ENCODE measurements at places on chromosomes 12 and 14. TPM values are rescaled to one million over a fixed set of nuclear protein-coding genes. Genes with fewer than 3 reads are reported as not detected.

The CCDC175 gene
- total RNA-seq: not detected

The CORO1C gene
- total RNA-seq: 55.8 TPM

The RAD9B gene
- total RNA-seq: 0.91 TPM

The PTGER2 gene
- 0.47 TPM for total RNA-seq

The LMO3 gene
- 0.35 TPM for total RNA-seq

The ATXN7L3B gene
- 25.7 TPM for total RNA-seq

The LMNTD1 gene
- not detected for total RNA-seq

The TESPA1 gene
- 1.2 TPM for total RNA-seq

The EFS gene
- 1.6 TPM for total RNA-seq

The SLC10A1 gene
- not detected for total RNA-seq

The HDAC7 gene
- total RNA-seq: 50.7 TPM

The FOXA1 gene
- total RNA-seq: not detected

The OR6C1 gene
- not detected for total RNA-seq

The CCDC177 gene
- not detected for total RNA-seq

The CMA1 gene
- total RNA-seq: 0.34 TPM

The MYF5 gene
- not detected for total RNA-seq

The CARMIL3 gene
- total RNA-seq: 0.07 TPM

The LRRC10 gene
- total RNA-seq: 75.7 TPM

The SCARB1 gene
- total RNA-seq: 19.9 TPM

The PSEN1 gene
- 20.7 TPM for total RNA-seq

The OR6C2 gene
- not detected for total RNA-seq

The CMKLR1 gene
- total RNA-seq: 4.7 TPM

The TSPAN11 gene
- total RNA-seq: 0.74 TPM

The KSR2 gene
- total RNA-seq: not detected

The TGM1 gene
- 0.91 TPM for total RNA-seq

The KCNC2 gene
- total RNA-seq: not detected

The PDE3A gene
- 279 TPM for total RNA-seq

The NPFF gene
- total RNA-seq: not detected

The KRT74 gene
- not detected for total RNA-seq

The CSRNP2 gene
- 14.9 TPM for total RNA-seq

The KRT73 gene
- total RNA-seq: not detected

The FGF6 gene
- total RNA-seq: not detected

The STXBP6 gene
- 28.7 TPM for total RNA-seq

The COX8C gene
- total RNA-seq: 0.72 TPM

The ARHGEF25 gene
- total RNA-seq: 8.3 TPM

The DLGAP5 gene
- total RNA-seq: not detected

The DACT1 gene
- total RNA-seq: 4.1 TPM

The HOXC5 gene
- total RNA-seq: not detected

The C1QL4 gene
- total RNA-seq: not detected

The DEGS2 gene
- not detected for total RNA-seq

The ARMH4 gene
- total RNA-seq: 7.2 TPM

The NELL2 gene
- total RNA-seq: 0.90 TPM

The LIN7A gene
- 10.9 TPM for total RNA-seq

The SLC39A2 gene
- total RNA-seq: not detected

The MMP14 gene
- 41.3 TPM for total RNA-seq
